ENCODE measurements at places on chromosomes 16 and 17.

- no peak for DNase-seq
These were observed 1.7 kb downstream of the ATP2C2 start for GRCh38 chr16:84369938-84370627.

- no peak for DNase-seq
These were observed 575.8 kb downstream of the TOX3 start for GRCh38 chr16:51971184-51971583.

DNA sequence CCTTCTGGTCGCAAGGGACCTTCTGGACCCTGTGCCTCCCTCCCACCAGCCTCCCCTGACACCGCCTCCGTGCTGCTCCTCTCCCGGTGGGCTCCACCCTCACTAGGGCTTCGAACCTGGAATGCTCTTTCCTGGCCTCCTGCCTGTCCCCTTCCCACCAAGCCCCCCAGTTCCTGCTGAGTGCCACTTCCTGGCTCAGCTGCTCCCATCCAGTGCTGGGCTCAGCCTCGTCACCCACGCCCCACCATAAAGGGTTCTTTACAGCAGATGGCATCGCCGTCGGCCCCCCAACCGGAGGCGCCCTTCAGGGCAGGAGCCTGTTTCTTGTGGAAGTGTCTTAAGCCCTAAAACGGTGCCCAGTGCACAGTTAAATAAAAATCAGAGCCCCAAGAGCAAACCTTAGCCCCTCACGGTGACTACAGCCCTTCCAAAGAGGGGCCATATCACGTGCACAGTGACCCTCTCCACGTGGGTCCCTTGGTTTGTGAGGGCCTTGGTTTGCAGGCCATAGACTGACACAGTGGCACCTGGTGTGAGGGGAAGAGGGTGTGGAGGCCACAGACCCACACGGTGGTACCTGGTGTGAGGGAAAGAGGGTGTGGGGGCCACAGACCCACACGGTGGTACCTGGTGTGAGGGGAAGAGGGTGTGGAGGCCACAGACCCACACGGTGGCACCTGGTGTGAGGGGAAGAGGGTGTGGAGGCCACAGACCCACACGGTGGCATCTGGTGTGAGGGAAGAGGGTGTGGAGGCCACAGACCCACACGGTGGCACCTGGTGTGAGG, 111.4 kb downstream of the METRNL start:
- no peak for DNase-seq

- peak; percentile 41 for DNase-seq
These were observed 11.8 kb downstream of the GNAO1 start for GRCh38 chr16:56203052-56203451.

GRCh38 chr16:57146735-57147134, 39.1 kb downstream of the PSME3IP1 start:
- DNase-seq = no peak

DNA sequence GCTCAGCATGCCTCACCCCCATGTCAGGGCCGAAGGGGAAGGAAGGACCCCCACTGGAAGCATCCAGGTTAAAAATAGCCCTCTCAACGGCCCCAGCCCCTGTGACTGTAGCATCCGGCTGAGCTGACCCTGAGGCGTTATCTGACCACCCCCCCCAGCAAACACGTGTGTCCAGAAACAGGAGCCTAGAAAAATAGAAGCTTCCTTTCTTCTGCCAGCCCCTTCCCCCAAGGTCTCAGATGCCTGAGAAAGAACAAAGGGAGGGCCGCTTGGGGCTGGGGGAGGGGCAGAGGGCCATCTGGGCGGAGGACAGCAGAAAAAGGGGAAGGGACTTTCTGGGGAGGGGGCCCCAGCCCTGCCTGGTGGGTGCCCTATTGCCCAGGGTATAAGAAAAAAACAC, 55.8 kb downstream of the ACTG1 start:
- DNase-seq = no peak

GRCh38 chr16:90083139-90083538, 6.0 kb upstream of the PRDM7 start:
- DNase-seq = no peak

DNA sequence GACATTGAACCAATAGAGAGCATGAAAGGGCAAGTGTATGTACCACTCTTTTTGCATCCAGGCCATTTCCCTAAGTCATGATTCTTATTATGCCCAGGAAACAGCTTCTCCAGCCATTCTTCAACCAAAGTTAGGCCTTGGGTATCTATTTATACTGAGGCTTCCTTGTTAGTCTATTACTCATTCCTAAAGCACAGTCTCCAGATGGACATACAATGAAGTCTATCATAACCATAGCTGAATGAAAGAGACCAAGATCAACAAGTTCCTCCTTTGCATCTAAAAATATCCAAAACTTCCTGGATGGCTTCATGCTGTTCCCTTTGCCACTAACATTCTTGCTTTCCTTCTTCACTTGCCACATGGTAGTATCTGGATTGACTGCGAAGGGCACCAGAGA, 265.9 kb downstream of the CDH8 start:
- no peak for DNase-seq

GRCh38 chr17:35052241-35052610, 11.3 kb downstream of the RFFL start:
- no peak for DNase-seq

DNA sequence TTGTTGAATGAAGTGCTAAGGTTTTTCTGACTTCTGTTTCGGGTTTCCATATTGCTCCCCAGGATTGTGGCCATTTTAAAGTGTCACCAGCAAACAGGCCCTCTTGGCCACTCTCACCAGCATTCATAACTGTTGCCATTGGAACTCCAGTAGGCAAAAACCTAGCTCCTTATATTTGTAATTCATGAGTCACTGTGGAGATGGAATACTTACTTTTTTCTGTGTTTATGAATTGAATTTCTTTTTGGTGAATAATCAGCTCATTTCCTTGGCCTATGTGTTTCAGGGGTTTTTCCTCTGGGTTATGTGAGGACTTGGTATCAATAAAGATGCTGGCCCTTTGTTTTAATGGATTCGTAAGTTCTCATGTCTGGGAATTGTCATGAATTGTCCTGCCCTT, 255.1 kb downstream of the SNX29 start:
- DNase-seq = no peak

DNA sequence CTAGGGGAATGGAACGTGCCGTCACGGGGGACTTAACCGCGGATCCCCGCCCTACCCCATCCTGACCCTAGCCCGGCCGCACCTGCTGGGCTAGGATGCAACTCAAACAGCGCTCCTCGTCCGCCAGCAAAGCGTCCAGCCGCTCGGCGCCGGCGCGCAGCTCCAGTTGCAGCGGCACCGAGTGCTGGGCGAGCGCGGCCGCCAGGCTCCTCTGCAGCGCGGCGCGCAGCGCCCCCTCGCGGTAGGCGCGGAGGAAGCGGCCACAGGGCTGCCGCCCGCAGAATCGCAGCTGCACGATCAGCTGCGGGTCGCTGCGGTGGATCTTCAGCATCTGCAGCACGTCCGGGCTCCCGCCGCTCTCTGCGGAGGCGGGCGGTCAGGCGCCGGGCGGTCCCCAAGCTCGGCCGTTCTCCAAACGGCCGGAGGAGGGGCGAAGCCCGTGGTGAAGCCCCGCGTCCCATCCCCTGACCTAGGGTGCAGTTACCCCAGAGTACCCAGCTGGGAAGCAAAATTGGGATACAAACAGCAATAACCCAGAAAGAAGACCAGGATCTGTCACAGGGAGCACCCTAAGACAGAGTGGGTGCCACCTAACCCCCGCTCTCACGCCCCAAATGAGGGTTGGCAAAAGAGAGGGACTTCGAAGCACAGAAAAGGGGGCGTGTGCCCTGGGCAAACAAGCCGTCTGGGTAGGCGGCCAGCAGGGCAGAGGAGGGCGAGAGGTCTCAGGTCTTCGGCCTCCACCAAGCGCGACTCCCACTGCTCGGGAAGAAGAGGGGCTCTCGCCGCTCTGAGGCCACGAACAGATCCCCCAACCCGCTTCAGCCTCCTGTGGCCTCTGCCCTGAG, 4.2 kb downstream of the TRADD start:
- peak; percentile 77 for DNase-seq

DNA sequence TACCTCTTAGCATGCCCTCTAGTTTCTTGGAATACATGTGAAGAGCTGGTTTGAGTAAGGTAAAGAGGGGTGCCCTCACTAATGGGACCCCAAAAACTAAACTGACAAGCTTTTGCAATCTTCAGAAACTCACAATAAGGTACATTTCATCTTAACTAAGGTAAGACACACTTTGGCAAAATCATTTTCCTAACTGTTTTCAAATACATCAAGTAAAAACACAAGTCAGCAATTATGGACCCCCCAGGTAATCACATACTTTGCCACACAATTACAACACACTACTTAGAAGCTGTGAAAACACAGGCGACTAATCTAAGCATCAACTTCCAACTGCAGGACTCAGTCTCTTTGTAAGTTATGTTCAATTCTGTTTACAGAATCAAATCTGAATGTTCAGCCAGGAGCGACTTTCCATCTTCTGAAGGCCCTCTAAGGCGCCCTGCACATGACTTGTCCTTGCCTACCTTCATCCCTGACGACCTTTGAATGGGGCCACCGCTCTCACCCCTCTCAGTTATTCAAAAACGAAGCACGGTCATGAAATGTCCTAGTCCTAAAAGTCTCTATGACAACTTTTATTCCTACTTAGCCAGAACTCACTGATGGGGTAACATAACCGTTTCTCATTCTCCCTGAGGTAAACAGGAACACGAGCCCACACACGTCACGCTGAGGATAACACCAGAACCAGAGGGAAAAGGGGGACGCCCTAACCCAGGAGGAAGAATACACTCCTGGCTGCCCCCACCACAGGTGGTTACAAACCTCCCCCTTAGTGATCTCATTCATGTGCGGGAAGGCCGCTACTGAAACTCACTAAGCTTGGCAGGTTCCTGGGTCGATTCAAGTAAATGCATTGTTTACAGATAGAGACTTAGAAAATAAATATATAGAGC, 5.5 kb downstream of the CREBBP start:
- no peak for DNase-seq

GRCh38 chr16:53043986-53044601, 8.6 kb downstream of the CHD9NB start:
- DNase-seq = no peak

GRCh38 chr17:34579979-34580684, 750 bp downstream of the TMEM132E start:
- no peak for DNase-seq

DNA sequence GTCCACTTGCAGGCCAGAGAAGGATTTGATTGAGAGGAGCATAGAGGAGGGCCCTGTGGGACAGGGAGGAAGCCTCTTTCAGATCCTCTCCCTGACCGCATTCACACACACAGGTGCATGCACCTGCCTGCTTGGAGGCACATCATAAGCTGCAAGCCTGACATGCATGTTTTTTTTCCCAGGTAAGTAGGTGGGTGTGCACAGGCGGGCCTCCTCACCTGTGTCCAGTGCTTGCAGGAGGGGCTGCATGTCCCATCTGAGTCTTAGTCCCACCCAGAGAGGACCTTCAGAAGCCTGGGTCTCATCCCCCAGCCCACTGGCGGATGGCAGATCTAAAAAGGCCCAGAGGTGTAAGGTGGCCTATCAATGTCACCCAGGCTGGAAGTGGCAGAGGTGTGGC, 130.8 kb downstream of the TMEM132E start:
- DNase-seq = no peak

DNA sequence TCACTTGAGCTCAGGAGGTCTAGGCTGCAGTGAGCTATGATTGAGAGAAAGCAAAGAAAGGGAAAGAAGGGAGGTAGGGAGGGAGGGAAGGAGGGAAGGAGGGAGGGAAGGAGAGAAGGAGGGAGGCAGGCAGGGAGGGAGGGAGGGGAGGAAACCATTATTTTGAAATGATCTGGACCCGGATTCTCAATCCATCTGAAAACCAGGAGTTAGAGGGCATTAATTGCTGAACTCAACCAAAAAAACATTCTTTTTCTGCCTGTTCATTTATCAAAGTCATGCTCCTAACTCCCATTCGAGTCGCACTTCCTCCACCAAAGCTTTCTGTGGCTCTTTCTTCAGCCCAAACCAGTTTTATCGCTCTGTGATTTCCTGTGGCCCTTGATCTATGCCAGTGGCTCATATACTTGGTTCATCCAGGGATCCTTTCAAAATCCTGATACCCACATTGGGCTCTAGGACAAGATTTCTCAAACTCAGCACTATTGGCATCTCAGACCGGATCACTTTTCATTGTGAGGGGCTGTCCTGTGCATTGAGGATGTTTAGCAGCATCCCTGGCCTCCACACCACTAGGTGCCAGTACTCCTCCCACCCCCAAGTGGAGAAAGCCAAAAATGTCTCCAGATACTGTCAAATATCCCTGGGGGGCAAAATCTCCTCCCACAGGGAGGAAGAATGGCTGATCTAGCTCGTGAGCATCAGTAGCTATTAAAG, 38.2 kb downstream of the CMTM4 start:
- no peak for DNase-seq

DNA sequence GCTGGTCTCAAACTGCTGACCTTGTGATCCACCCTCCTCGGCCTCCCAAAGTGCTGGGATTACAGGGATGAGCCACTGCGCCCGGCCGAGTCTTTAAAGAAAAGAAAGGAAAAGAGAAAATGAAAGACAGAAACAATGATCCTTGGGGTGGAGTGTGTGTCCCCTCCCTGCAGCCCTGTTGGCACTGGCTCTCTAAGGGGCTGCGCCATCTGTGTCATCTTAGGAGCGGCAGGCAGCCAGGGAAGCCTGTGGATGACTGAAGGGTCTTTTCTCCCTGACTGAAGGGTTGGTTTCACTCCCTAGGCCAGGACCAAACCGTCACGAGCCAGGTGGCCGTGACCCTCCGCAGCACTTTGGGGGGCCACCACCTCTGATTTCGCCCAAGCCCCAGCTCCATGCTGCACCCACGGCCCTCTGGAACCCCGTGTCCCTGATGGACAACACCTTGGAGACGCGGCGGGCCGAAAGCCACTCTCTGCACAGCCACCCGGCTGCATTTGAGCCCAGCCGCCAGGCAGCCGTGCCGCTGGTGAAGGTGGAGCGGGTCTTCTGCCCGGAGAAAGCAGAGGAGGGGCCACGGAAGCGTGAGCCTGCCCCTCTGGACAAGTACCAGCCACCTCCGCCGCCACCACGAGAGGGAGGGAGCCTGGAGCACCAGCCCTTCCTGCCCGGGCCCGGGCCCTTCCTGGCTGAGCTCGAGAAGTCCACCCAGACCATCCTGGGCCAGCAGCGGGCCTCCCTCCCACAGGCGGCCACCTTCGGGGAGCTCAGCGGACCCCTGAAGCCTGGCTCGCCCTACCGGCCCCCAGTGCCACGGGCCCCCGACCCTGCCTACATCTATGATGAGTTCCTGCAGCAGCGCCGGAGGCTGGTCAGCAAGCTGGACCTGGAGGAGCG, 27.7 kb downstream of the GINS2 start:
- no peak for DNase-seq

Data from activated CD4-positive, alpha-beta T cell treated with anti-CD3 and anti-CD28 coated beads, Interleukin-2, amount 50 U/mL, for 1 hour (primary cell).